ENCODE measurements at places on chromosomes 7 and 10.

- no peak for DNase-seq
Measured at GRCh38 chr10:80144696-80145131, 12.2 kb downstream of the PLAC9 start.

DNA sequence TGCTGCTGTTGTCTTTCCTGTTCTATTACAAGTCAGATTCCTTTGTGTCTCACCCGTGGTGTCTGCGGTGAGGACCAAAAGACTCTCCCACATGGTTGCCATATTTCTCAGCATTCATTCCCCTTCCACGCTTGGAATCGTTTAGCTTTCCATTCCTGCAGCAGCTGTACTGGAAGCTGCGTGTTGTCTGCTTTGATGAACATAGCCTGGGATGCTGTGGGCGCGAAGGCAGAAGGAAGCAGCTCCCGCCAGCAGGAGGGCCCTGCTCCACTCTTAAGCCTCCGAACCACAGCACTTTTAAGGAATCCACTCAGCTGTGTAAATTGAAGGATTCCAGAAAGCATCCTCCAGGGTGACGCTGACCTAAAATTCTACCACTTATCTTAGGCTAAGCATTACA is 303.6 kb upstream of the PITRM1 start:
- DNase-seq: no peak

- no peak for DNase-seq
Measured at GRCh38 chr7:87344446-87344845, 1.0 kb upstream of the CROT start.

DNA sequence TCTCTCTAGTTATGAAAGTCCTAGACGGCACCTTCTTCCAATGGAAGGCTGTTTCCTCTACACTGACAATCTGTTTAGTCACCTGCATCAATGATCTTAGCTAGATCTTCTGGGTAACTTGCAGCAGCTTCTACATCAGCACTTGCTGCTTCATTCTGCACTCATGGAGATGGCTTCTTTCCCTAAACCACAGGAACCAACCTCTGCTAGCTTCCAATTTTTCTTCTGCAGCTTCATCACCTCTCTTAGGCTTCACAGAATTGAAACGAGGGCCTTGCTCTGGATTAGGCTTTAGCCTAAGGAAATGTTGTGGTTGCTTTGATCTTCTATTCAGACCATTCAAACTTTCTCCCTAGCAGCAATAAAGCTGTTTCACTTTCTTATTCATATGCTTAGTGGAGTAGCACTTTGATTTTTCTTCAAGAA is 24.6 kb downstream of the NAMPT start:
- DNase-seq: no peak

DNA sequence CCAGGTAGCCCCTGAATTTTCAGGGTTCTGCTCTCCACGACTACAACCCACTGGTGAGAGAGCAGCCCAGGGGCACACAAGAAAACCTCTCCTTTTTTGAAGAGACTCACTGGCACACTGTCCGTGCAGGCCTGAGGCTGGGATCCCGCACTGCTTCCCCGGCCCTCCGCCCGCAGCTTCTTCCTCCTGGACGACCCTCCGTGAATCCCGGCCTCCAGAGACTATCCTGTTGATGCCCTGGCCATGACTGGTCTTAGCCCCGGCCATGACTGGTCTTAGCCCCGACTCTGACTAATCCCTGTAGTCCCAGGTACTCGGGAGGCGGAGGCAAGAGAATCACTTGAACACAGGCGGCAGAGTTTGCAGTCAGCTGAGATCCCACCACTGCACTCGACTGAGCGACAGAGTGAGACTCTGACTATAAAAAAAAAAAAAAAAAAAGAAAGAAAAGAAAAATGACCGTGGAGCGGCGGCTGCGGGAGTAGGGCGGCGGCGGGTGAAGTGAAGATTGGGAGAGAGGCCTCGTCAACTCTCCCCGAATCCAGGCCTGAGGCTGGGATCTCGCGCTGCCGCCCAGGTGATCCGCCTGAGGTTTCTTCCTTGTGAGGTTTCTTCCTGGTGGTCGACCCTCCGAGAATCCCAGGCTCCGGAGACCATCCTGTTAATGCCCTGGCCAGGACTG is 196.4 kb downstream of the ZNF716 start:
- DNase-seq: no peak

DNA sequence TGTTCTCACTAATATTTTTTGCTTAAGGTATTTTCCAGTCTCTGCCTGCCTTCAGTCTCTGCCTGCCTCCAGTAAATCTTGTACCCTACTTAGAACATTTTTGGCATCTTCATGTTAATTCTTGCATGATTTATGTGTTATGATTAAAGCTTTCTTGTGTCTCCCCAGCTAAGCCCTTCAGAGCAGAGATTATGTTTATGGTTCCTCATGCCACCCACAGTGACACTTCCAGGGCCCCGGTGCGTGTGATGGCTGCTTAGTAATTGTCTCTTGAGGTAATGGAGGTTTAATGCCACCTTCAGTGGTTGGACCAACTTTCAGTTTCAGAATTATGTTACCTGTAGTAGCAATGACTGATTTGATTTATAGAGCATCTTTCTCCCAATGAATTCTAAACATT is 70.6 kb upstream of the MET start:
- no peak for DNase-seq

GRCh38 chr10:62501547-62501946 is 127.4 kb downstream of the ZNF365 start:
- no peak for DNase-seq

GRCh38 chr7:108146070-108146842 is 16.1 kb upstream of the LAMB4 start:
- DNase-seq: peak; percentile 15

GRCh38 chr7:86978808-86979506 is 80.5 kb downstream of the ELAPOR2 start:
- no peak for DNase-seq

DNA sequence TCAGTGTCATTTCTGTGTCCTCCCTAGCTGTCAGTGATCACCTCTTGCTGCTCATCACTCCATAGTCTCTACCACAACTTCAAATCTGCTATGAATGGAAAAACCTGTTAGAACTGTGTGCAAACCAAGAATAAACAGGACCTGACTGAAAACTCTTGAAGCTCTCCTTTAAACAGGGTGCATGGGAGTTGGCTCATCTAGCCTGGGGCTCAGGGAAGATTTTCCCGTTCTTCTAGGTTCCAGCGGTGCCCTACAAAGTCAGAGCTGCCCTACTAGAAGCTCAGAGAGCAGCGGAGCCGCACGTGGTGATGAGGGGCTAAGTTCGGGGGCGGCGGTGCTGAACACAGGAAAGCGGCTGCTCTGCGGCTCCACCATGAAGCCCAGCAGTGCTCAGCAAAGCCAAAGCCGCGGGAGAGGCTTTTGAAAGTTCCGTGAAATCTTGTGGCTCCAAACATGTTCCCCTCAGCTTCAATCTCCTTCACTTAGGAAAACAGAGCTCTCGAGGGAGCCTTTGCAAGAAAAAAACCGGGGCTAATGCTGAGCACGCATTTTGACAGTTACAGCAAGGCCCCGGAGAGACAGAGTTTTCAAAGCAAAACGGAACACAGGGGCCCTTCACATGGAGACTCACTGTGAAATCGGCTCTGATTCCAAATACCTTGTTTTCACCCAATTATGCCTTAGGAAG is 30.5 kb downstream of the RGS10 start:
- DNase-seq: no peak

- DNase-seq: no peak
Measured at GRCh38 chr10:67696029-67696428, at the start of gene CTNNA3. CTNNA3 (minus strand) TSS chr10:67696195.

- no peak for DNase-seq
Measured at GRCh38 chr7:88280801-88281200, 25.9 kb downstream of the STEAP4 start.

GRCh38 chr10:10873289-10873688 is 144.4 kb upstream of the CELF2 start:
- no peak for DNase-seq

DNA sequence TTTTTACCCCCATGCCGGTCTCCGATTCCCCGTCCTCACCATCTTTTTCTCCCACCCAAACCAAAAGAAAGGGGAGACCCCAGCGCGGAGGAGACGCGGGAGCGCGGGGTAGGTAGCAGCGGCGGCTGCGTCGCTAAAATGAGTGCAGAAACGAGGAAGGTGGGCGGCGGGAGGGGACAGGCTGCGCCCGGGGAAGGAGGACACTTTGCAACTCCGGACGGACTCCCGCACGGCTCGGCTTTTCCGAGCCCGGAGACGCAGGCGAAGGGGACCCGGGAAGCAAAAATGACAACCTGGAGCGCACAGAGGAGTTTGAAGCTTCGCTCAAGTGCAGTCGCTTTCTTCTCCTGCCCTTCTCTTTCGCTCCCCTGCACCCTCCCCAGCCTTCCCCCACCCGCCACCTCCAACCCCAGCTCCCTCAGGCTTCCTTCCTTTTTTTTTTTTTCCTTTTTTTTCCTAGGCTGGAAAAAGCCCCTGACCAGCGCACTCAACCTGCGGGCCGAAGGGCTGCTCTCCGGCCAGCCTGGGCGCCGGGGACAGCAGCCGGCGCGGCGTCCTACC is 453 bp downstream of the SFMBT2 start:
- peak; percentile 19 for DNase-seq

Data from H54 (cell line).